ENCODE measurements at places on chromosomes 4 and X. TPM values are rescaled to one million over a fixed set of nuclear protein-coding genes. Genes with fewer than 3 reads are reported as not detected.

DNA sequence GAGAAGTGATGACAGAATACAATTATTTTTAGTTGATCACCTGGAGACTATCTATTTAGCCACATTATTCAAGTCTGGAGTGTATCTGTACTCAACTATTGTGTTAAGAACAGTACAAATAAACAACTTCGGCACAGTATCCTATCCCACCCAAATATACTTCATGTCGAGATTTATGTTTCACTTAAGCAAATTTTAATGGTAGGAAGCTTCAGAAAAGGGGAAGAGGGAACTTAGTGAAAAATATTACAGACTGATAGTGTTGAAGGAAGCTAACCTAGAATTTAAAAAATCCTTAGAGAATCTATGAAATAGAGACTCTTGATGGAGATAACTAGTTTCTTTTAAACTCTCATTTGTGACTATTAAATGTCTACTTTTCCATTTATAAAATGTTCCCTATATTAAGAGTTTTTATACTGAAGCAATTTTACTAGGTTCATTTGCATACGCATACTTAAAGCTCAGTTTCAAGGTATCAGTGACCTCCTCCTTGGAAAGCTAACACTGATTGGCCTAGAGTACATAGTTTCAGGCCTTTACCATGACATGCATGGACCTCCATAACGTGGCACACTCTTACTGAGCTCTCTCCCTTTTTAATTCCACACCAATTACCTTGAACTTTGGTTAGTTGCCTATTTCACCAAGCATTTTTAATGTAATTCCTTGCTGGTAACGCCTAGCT is 197.7 kb downstream of the CAMK2D start:
- no peak for DNase-seq

- no peak for DNase-seq
Observed at GRCh38 chr4:92483341-92483740, 179.6 kb downstream of the GRID2 start.

GRCh38 chr4:124420166-124420695 is 292.3 kb downstream of the ANKRD50 start:
- no peak for DNase-seq

CAMK2D gene
- 57.8 TPM for total RNA-seq

CXCL8 gene
- 3.6 TPM for total RNA-seq

LUZP4 gene
- not detected for total RNA-seq

PDZD11 gene
- 43.8 TPM for total RNA-seq
